Heart left ventricle (tissue), 16 donors: ENCODE measurements at places on chromosomes 6 and 20. TPM values are rescaled to one million over a fixed set of nuclear protein-coding genes. Genes with fewer than 3 reads are reported as not detected.

- DNase-seq = no peak
Measured at GRCh38 chr20:19524691-19525090, 233.4 kb upstream of the RIN2 start.

The SIRPG gene
- total RNA-seq = 0.54 TPM

The SLC22A3 gene
- total RNA-seq = 0.65 TPM

The RAET1L gene
- not detected for total RNA-seq

The ZNF334 gene
- 2.4 TPM for total RNA-seq
